Astrocyte (in vitro differentiated cells and primary cell): ENCODE measurements at places on chromosomes 1 and 21. TPM values are rescaled to one million over a fixed set of nuclear protein-coding genes. Genes with fewer than 3 reads are reported as not detected.
A peak's percentile ranks its signal among the peaks of the same experiment; 100 is the strongest.

Gene FCRL2
- not detected in 2 replicates for total RNA-seq

Gene MFN2
- total RNA-seq, result 74.0 and 75.5 TPM in 2 replicates

Gene CD58
- 13.0 and 13.7 TPM in 2 replicates for total RNA-seq

Gene MX2
- 8.6 and 13.8 TPM in 2 replicates for total RNA-seq

Gene OR2W3
- total RNA-seq, result 4.0 and 5.9 TPM in 2 replicates

Gene TAL1
- 0.14 and 0.17 TPM in 2 replicates for total RNA-seq

Gene PPIAL4G
- total RNA-seq, result not detected in 2 replicates

Gene PGLYRP4
- total RNA-seq, result not detected in 2 replicates

Gene CFHR5
- not detected in 2 replicates for total RNA-seq

Gene GPR25
- total RNA-seq, result not detected in 2 replicates

Gene FAM151A
- not detected in 2 replicates for total RNA-seq

GRCh38 chr1:41620365-41621169 lies 136.1 kb upstream of the EDN2 start:
- peaks cover 2% of the 10 kb centered on the region for H3K36me3 ChIP-seq
- H3K27ac ChIP-seq, result no peak overlapping the region
- H3K4me3 ChIP-seq, result no peak overlapping the region
- peaks cover 31% of the 10 kb centered on the region for H3K4me1 ChIP-seq

DNA sequence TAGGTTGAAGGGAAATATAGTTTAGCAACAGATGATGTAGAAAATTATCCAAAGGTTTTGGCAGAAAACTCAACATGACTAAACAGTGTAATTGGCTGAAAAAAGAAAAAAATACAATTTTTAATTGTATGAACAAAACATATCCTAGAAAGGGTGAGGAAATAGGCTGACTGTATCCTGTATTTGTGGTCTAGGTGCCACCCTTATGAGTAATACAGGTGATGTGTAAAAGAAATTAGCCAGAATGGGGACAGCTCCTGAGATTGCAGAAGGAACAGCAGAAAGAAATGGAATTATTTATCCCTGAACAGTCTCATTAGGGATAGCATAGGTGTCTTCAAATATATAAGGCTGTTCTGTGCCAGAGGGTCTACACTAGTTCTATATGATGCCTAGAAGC lies 24.6 kb downstream of the DNASE2B start:
- H3K4me1 ChIP-seq, result peaks cover 8% of the 10 kb centered on the region
- DNase-seq, result no peak
- H3K27ac ChIP-seq, result no peak overlapping the region
- H3K36me3 ChIP-seq, result no peaks in the 10 kb centered on the region
- no peak overlapping the region for H3K4me3 ChIP-seq

- H3K4me1 ChIP-seq, result no peaks in the 10 kb centered on the region
- no peak overlapping the region for H3K27ac ChIP-seq
- no peak for DNase-seq
- H3K4me3 ChIP-seq, result no peak overlapping the region
- no peaks in the 10 kb centered on the region for H3K36me3 ChIP-seq
Observed at GRCh38 chr1:61101536-61101935, 19.2 kb downstream of the NFIA start.

DNA sequence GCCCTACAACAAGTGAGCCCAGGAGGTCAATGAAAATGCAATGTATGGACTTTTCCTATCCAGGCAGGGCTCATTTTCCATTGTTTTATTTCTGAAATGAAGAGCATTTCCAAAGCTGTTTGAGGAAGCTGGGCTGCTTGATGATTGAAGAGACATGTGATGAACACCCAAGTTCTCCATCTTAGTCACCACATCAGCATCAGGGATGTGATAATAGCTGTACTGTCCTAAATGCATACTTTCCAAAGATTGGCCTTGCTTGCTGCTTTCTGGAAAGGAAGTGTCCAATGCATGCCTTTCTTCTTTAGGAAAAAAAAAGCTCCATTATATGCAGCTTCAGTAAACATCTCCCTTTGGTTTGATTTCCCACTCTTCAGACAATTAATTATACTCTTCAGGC lies 425.9 kb upstream of the RUNX1 start:
- H3K4me3 ChIP-seq, result no peak overlapping the region
- no peaks in the 10 kb centered on the region for H3K27me3 ChIP-seq
- DNase-seq, result peak; percentile 34
- no peak overlapping the region for H3K27ac ChIP-seq
- no peaks in the 10 kb centered on the region for H3K36me3 ChIP-seq
- H3K4me1 ChIP-seq, result peaks cover 14% of the 10 kb centered on the region

- DNase-seq, result no peak
- no peak overlapping the region for H3K27ac ChIP-seq
- no peaks in the 10 kb centered on the region for H3K27me3 ChIP-seq
- no peaks in the 10 kb centered on the region for H3K4me1 ChIP-seq
- H3K36me3 ChIP-seq, result no peaks in the 10 kb centered on the region
Observed at GRCh38 chr1:81562934-81563333, 237.8 kb upstream of the ADGRL2 start.

DNA sequence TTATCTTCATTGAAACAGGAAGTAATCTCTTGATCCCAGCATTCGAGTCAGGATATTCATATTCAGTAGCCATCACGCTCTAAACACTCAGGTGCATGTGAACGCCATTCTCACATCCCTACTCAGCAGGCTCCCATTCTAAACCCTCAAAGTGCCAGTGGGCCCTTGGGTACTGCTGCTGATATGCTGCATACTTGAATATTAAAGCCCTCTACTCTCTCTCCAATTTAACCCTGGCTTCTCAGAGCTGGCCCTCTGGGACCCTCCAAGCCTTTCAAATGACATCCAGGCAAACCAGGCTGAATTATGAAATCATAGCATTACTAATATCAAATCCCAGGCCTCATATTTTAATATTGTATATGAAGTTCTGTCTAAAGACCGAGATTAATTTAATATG lies 468.2 kb downstream of the NUF2 start:
- H3K4me1 ChIP-seq, result no peaks in the 10 kb centered on the region
- no peak overlapping the region for H3K27ac ChIP-seq
- H3K36me3 ChIP-seq, result no peaks in the 10 kb centered on the region
- no peak overlapping the region for H3K4me3 ChIP-seq

DNA sequence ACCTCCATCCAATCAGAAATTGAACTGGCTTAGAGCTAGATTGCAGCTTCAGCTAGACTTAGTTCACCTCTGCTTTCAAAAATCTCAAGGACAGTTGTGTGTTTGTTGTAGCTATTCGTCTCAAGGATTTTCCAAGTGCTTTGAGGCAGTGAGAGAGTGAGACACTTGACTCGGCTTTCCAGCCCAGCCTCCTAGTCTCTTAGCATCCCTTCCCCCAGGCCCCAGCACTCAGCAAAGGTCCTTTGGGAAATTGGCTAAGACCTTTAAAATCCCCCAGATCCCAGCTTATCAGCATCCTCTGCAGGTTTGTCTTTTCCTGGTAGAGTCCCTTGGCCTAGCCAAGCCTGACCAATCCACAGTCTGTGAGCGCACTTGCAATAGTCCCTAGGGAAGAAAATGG lies 47.9 kb upstream of the PROX1 start:
- no peak overlapping the region for H3K4me3 ChIP-seq
- H3K27ac ChIP-seq, result no peak overlapping the region
- no peaks in the 10 kb centered on the region for H3K4me1 ChIP-seq
- no peaks in the 10 kb centered on the region for H3K27me3 ChIP-seq

- no peaks in the 10 kb centered on the region for H3K36me3 ChIP-seq
- peaks cover 14% of the 10 kb centered on the region for H3K4me1 ChIP-seq
- H3K27ac ChIP-seq, result peak overlapping the region; percentile 35
Observed at GRCh38 chr1:101293461-101294051, 56.7 kb downstream of the S1PR1 start.

DNA sequence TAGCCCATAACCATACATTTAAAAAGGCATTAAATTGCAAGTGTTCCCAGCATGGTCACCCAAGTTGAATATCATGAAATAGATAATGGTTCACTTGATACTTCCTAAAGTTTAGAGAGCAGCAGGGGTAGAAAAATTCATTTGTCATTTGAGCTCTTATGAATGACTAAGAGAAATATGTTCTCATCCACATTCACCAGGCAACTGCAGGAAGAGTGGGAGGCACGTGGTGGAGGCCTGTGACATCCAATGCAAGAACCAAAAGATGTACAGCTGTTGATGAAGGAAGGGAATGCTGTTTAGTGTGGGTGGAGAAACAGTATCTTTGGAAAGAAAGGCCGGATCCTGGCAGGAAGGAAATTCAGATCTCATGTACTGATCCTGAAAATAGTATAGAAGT lies 473.1 kb downstream of the ADGRL2 start:
- H3K27me3 ChIP-seq, result no peaks in the 10 kb centered on the region
- H3K27ac ChIP-seq, result no peak overlapping the region
- H3K4me3 ChIP-seq, result no peak overlapping the region
- H3K4me1 ChIP-seq, result no peaks in the 10 kb centered on the region

GRCh38 chr1:46068525-46068924 lies 63.9 kb downstream of the PIK3R3 start:
- no peak overlapping the region for H3K4me3 ChIP-seq
- no peak for DNase-seq
- H3K4me1 ChIP-seq, result no peaks in the 10 kb centered on the region
- H3K27ac ChIP-seq, result no peak overlapping the region
- peaks cover 3% of the 10 kb centered on the region for H3K36me3 ChIP-seq

GRCh38 chr1:21779613-21780521 lies 3.1 kb downstream of the USP48 start:
- no peak for DNase-seq
- no peak overlapping the region for H3K27ac ChIP-seq
- H3K27me3 ChIP-seq, result no peaks in the 10 kb centered on the region
- no peak overlapping the region for H3K4me3 ChIP-seq

DNA sequence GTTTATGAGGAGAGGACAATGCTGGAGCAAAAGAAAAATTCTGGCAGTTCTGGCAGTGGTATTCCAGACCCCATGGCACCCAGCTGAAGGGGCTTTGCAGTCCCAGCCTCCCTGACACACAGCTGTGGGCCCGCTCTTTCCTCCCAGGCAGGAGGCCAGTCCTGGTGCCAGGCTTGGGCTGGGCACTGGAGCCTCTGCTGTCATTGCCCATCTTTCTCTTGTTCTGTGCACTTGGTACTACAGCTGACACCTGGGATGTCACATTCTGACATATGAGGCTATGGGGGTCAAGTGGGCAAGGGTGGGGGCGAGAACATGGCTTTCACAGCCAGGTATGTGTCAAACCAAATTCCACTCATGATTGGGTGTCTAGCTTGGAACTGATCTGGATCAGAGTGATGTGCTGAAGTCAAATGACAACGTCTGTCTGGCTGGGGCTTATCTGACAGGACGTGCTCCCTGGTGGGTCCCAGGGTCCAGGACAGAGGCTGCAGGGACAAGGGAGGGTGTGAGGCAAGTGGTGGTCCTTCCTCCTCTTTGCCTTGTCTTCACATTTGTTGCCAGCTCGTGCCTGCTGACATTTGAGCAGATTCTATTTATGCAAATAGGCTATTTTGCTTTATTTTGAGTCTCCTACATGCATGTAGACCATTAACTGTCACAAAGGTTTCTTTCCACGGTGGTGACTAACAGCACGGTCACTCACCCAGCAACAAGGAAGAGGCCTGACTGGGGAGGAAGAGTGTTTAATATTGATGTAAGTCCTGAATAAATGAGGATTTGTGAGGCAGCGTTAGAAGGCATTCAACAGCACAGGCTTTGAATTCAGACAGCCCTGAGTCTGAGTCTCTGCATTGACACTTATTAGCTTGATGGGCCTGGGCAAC lies 336.3 kb downstream of the PBX1 start:
- H3K4me3 ChIP-seq, result no peak overlapping the region
- DNase-seq, result no peak
- no peak overlapping the region for H3K27ac ChIP-seq
- no peaks in the 10 kb centered on the region for H3K27me3 ChIP-seq
- H3K36me3 ChIP-seq, result no peaks in the 10 kb centered on the region

GRCh38 chr1:104932030-104932915 lies 1182.6 kb downstream of the AMY1C start:
- no peaks in the 10 kb centered on the region for H3K27me3 ChIP-seq
- H3K4me1 ChIP-seq, result no peaks in the 10 kb centered on the region
- H3K27ac ChIP-seq, result no peak overlapping the region
- H3K4me3 ChIP-seq, result no peak overlapping the region
- no peaks in the 10 kb centered on the region for H3K36me3 ChIP-seq

- no peak for DNase-seq
- no peak overlapping the region for H3K27ac ChIP-seq
- no peaks in the 10 kb centered on the region for H3K4me1 ChIP-seq
- no peaks in the 10 kb centered on the region for H3K27me3 ChIP-seq
Observed at GRCh38 chr1:160540859-160541233, 17.8 kb upstream of the SLAMF6 start.

- no peaks in the 10 kb centered on the region for H3K4me1 ChIP-seq
- H3K4me3 ChIP-seq, result no peak overlapping the region
- H3K27ac ChIP-seq, result no peak overlapping the region
- no peaks in the 10 kb centered on the region for H3K36me3 ChIP-seq
- H3K27me3 ChIP-seq, result no peaks in the 10 kb centered on the region
Observed at GRCh38 chr1:232751393-232752140, 53.6 kb upstream of the MAP10 start.

DNA sequence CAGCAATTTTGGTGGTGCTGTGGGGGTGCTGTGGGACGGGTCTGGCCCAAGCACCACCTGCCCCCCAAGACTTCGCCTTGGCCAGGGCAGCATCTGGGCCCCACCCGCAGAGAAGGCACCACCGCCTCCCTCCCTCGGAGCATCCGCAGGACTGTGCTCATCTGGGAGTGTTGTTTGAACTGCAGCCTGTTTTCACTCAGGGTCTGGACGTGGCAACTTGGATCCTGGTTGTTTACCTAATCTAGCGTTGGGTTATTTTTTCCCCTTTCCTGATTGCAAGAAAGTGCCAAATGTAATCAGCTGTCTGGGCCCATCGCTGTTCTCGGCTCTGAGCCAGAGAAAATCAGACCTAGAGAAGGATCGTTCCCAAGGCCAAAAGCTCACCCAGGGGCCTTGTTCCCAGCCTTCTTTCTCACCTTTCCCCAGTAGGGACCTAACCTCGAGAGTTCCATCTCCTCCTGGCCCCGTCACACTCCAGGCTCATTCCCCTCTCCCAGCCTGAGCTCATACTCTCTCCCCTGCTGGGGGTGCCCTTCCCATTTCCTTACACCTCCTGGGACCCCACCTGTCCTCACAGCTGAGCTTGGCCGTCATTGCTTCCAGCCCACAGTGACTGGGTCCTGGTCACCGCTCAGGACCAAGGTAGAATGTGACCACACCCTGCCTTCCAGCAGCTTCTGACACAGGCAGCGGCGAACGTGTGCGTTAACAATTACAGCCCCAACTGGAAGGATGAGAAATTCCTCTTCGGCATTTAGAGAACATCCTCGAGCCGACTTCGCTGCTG lies 72.0 kb upstream of the FAM20B start:
- DNase-seq, result no peak
- no peaks in the 10 kb centered on the region for H3K27me3 ChIP-seq
- no peaks in the 10 kb centered on the region for H3K36me3 ChIP-seq
- H3K4me1 ChIP-seq, result no peaks in the 10 kb centered on the region
- H3K4me3 ChIP-seq, result no peak overlapping the region

- no peaks in the 10 kb centered on the region for H3K27me3 ChIP-seq
- peak; percentile 13 for DNase-seq
- no peaks in the 10 kb centered on the region for H3K36me3 ChIP-seq
- no peaks in the 10 kb centered on the region for H3K4me1 ChIP-seq
Observed at GRCh38 chr1:193806079-193807048, 620.0 kb upstream of the B3GALT2 start.

DNA sequence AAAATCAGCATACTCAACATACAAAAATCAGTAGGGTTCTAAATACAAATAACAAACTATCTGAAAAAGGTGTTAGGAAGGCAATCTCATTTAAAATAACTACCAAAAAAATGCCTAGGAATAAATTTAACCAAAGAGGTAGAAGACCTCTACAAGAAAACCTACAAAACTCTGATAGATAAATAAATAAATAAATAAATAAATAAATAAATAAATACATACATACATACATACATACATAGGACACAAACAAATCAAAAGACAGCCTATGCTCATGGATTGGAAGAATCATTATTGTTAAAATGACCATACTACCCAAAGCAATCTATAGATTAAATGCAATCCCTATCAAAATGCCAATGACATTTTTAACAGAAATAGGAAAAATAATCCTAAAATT lies 194.7 kb downstream of the BARHL2 start:
- DNase-seq, result no peak
- H3K4me3 ChIP-seq, result no peak overlapping the region
- no peaks in the 10 kb centered on the region for H3K36me3 ChIP-seq
- H3K27me3 ChIP-seq, result no peaks in the 10 kb centered on the region
